ENCODE measurements at places on chromosomes 16 and 17.

DNA sequence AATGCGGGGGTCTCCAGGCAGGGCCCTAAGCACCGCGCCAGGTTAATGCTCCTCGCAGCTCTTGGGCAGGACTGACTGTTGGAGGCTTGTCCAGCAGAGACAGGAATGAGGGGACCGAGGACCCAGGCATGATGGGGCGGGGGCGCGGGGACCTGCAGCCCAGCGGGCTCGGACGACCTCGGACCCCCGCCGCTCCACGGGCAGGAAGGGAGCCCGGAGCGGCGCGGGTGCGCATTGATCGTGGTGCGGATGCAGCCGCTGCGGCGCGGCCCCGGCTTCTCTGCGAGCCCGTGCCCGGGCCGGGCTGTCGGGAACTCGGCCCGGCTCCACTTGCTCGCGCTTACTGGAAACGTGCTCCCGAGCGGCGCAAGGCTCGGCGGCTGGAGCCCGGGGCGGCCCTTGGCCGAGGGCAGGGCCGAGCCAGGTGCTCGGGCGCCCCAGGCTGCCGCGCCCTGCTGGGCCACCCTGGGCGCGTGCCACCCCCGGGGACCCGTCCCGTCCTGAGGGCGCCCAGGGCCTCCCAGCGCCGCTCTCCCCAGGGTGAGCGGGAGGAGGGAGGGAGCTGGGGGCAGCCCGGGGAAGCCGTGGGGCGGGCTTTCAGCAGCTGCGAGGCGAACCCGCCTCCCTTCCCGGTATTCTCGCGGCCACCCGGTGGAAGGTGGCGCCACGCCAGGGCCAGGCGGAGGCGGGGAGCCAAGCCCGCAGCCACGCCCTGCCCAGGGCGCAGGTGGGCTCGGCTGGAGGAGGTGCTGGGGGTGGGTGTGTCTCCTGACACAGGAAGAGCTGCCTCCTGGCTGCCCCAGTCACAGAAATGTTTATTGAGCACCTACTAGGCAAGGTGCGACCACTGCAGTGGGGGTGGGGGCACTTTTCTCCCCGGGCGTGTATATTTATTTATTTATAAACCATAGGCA lies 45.9 kb downstream of the SOCS3 start:
- peak; percentile 78 for DNase-seq

DNA sequence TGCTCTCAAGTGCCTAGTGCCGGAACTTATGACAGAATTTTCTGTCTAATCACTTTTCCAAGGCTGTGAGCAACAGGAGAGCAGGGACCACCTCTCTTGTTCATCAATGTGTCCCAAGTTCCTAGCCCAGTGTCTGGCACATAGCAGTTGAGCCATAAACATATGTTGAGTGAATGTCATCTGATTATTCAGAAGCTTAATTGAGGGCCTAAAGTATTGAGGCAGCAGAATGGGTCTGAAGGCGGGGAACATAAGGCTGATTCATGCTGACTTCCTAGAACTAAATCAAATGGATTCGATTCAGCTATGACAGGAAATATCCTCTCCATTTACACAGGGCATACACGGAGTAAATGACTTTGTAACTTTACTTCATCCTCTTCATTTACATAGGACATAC lies 438.0 kb upstream of the ZFHX3 start:
- no peak for DNase-seq

DNA sequence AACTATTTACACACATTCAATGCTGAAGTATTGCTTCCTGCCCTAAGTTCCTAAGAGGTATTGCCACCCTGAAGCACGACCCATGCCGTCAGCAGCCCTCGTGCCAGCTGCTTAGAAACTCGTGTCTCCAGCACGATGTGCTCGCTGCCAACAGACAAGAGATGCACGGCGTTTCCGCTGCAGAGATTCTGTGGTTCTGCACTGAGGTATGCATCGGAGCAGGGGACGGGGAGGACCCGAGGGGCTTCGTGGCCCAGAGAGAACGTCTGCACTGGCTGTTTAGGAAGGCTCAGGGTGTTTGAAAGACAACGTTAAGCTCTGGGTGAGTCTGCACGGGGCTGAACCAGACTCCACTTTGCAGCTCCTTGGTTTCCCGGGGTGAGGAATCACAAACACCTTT lies 82.7 kb upstream of the CREBBP start:
- DNase-seq = no peak

DNA sequence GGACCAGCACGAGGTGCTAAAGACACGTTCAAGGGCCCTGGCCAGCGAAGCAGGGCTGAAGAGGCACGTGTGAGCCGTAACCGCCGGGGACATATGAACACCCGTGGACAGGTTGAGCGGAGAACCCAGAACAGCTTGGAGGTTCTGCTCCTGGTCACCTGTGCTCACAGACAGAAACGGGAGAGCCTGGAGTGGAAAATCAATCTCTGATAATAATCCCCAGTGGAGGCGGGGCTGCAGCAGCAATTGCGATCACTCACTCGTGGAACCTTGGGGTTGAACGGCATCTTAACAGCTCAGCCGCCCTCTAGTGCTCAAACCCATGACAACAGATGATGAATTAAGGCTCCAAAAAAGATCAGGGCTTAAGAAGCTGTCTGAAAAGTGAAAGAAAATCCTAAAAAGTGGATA lies 25.6 kb downstream of the WIPI1 start:
- DNase-seq = peak; percentile 15

DNA sequence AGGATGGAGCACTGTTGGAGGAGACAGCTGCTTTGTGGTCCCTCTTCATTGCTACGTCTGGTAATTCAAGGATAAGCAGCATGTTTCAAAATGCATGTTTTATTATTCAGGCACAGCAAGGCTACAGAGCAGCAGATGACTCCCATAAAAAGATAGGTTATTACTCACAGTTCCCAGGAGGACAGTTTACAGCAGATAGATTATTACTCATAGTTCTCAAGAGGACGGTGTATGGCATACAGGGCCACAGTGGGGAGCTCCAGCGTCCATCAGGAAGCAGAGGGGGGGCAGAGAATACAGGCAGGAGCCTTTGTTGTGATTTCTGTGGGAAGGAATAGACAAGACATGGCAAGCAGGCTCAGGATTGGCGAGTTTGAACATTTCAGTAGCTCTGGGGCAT lies 72.9 kb downstream of the DNAH9 start:
- no peak for DNase-seq

GRCh38 chr17:864315-864714 lies 82.2 kb downstream of the MRM3 start:
- no peak for DNase-seq

DNA sequence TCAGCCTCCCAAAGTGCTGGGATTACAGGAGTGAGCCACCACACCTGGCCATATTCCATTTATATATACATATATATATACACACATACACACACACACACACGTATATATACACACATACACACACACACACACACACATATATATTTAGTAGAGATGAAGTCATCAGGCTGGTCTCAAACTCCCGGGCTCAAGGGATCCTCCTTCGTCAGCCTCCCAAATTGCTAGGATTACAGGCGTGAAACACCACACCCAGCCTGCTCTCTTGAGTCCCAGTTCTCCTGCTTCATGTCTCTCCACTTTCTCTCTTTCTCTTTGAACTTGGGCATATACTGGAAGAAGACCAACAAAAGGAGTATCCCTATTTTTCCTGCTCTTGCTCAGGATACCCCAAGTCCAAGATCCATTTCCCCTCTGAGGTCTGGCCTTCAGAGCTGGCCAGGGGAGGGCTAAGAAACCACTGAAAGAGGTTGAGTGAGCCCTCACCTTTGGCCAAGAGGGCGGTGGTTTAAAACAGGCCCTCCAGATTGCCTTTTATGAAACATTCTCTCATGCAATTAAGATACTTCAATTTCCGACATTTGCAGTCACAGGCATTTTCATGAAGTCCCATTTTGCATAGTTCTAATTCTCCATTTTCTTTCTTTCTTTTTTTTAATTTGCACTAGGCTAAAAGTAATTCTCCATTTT lies 37.9 kb downstream of the CIBAR2 start:
- DNase-seq = no peak

DNA sequence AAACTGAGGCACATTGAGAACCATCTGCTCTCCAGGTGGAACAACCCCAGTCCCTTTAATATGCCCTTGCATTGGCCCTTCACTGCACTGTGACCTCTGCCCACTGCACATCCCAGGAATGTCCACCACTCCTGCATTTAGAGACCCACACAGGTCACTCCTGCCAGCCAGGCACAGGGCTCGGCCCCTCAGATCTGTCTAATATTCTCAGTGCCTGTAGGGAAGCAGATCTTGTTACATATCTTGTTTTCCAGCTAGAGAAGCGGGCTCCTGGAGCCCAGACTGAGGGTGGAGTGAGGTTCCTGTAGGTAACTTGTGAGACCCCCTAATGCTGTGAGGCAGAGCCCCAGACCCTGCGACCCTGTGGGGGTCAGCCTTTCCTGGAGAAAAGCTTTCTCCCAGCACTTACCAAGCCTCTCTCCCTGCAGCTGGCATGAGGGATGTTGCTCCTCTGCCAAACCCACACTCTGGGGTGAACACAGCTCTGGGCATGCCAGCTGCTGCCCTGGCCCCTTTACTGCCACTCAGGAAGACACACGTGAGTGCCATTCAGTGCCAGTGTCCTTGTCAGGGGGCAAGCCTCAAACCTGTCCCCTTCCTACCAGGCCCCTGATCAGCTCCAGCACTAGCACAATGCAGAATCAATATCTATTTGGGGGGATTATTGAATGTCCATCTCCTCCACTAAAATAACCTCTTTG lies 40.3 kb upstream of the CRHR1 start:
- no peak for DNase-seq

- no peak for DNase-seq
Observed at GRCh38 chr16:66136841-66137240, 229.7 kb upstream of the CDH5 start.

GRCh38 chr17:1509290-1509881 lies 7.0 kb downstream of the INPP5K start:
- no peak for DNase-seq

GRCh38 chr17:49715216-49715615 lies 7.5 kb upstream of the SLC35B1 start:
- DNase-seq = no peak

DNA sequence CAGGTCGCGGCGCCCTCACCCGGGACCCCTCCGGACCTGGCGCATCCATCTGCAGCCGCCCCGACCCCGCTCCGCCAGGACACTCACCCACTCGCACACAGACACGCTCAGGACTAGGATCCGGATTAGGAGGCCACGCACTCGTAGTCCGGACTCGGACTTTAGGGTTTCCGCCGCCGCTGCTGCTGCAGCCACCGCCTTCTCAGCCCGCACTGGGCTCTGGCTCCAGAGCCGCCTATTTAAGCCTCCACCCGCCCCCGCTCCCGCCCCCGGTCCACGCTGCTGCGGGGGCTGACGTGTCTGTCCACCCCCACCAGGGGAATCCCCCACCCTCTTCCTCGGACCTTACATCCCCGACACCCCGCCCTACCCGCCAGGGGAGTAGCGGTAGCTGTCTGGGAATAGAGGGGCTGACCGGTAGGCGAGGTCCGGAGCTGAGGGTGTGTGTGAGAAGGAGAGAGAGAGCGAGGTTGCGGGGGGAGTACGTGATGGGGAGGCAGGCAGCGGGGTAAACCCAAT lies at the start of gene RRAD:
Gene RRAD, minus strand, starts transcription at position 214 of the 519 bp plus-strand sequence. CDS start 356 bp downstream, outside the sequence.
- DNase-seq = no peak

DNA sequence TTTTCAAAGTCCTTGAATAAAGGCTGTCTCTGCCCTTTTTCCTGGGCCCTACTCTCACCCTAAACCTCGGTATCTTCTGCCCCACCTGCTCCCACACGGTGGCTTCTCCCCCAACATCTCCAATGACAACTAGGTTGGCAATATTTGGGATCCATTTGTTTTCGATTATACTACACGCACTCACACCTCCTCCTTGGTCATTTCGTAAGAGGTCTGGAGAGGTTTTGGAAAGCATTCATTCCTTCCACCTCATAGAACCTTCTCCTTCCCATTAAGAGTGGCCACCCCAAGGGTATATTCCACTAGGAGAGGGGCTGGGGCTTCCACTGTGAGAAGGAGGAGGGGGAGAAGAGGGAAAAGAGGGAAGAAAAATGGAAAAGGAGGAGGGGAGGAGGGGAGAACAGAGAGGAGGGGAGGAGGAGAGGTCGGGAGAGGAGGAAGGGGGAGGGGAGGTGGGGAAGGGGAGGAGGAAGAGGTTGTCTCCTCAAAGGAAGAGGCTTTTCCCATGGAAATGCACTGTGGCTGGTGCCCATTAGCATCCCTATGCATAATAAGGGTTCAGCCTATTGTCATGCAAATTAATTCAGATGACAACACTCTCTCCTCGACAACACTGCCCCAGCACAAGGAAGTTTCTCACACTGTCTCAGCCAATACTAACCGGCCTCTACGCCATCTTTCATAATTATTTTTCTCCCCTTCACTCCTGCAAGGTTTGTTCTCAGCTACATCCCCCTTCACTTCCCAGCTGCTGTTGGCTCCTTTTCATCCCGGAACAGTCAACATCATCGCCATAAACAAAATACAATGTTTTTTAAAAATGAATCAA lies 30.0 kb downstream of the SOX9 start:
- DNase-seq = no peak

DNA sequence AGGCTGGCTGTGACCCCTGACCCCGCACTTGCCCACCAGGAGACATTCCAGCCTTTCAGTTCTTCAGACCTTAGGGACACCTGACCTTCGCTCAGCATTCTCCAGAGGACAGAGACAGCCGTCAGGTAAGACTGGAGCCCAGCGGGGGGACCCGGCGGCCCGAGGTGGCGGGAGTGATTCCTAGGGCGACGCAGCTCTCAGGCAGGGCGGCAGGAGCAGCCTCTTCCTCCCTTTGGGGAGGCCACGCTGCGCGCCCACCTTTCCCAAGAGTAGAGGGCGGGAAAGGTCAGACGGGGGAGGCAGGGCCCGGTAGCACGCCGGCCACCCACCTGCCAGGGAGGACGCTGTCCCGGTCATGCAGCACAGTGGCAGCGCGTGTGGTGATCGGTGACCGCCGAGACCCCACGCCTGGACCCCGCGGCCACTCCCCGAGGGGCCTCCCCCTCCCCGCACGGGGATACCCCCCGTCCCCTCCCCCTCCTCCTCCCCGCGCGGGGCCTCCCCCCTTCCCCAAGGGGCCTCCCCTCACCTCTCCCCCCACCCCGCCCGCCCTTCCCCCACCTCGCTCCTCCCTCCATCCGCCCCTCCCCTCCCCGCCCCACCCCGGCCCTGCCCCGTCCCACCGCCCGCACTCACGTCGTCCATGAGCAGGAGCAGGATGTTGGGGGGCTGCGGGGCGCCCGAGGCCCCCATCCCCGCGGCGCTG lies 472 bp downstream of the GALNS start:
- no peak for DNase-seq

DNA sequence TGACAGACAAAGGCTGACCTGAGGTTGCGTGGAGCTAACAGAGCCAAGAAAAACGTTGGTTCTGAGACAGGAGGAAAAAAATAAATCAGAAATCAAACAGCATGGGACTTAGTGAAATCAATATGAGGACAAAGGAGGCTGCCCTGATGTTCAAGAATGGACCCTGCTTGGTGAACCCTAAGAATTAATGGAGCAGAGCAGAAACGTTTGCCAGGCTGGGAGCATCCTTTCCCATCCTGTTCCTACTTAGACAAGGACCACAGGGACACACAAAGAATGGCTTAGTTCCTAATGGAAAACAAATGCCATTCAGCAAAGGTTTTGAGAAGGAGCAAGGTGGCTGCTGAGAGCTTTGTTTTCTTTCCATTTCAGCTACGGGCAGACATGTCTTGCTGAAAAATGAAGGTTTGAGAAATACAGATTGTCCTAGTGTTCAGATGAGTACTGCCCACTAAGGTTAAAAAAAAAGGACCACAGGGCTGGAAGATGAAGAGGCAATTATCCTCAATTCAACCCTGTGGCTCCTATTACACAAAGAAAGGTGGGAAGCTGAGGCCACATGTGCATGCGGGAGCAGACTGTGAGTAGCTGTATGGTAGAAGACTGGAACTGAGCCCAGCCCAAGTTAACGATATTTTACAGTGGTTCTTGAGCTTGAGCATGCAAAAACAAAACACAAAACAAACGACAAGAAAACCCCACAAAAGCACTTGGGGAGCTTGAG lies 230.1 kb downstream of the SLC39A11 start:
- DNase-seq = no peak

All from activated T-cell treated with anti-CD3 and anti-CD28 coated beads for 48 hours (primary cell).